RPMI7951 (cell line): ENCODE measurements at places on chromosomes 11 and 22. TPM values are rescaled to one million over a fixed set of nuclear protein-coding genes. Genes with fewer than 3 reads are reported as not detected.

DNA sequence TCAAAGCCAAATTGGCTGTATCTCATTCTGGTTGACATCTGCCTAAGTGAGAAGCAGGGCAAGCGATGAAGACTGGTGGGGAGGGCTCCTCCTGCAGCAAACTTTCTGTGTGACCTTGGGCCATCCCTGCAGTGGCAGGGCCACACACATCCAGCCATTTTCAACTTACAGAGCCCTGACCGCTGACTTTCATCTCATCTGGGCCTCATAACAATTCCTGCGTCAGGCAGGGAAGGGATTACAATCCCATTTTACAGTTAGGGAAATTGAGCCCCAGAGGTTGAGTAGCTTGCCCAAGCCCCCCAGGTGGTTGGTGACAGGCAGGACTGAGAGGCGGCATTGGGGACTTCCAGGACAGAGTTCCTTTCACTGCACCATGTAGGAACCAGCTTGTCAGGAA, 21.9 kb downstream of the TPBGL start:
- no peak for DNase-seq

DNA sequence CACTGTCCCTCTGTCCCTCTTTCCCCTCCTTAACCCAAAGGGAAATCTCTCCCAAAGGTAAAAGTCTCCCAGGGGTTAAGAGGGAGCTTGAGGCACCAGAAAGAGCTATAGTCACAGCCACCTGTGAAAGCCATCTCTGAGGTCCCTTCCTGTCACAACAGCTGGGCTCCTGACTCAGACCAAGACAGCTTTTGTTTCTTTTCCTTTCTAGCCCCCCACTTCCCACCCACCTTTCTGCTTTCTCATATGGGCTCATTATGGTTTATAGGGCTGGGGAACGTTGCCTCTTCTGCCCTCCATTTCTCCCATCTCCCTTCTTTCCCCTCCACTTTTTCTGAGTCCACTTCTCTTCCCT, 19.1 kb downstream of the MIF start:
- DNase-seq: no peak

GRCh38 chr11:63880403-63880790, 36.6 kb downstream of the RCOR2 start:
- DNase-seq: no peak

GRCh38 chr11:119940401-119940976, 197.4 kb downstream of the TRIM29 start:
- no peak for DNase-seq

- DNase-seq: no peak
These were observed 160.3 kb downstream of the MN1 start for GRCh38 chr22:27641049-27641795.

DNA sequence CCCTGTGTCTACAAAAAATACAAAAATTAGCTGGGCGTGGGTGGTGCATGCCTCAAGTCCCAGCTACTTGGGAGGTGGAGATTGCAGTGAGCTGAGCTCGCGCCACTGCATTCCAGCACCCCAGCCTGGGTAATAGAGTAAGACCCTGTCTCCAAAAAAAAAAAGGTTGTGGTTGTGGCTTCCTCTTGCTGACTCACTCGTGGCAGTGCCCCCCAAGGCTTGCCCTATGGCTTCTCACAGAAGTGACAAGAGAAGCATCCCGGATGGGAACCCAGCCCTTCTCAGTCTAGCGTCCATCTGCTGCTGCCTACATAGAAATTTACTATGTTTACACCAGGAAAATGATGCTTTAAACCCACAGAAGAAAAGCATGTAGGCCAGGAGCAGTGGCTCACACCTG, 68.5 kb upstream of the PITPNB start:
- peak; percentile 80 for DNase-seq

DNA sequence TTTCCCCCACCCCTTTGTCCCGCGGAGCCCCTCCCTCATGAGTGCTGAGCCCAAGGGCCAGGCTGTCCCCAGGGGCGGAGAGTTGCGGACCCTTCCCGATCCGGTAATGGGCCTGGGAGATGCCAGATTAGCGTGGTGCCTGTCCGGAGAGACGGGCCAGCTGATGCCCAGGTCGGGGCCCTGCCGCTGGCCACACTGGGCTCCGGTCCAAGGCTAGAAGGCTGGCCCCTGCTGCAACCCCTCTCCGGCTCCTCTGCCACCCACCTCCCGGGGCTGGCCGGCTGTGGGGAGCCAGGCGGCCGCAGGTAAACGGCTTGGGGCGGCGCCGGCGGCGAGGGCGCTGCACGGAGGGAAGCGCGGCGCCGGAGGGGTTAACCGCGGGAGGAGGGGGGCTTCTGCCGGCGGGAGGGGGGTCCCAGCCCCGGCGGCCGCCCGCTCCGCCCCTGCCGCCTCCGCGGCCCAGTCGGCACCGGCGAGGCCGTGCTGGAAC, at the start of gene KCNK4:
Gene KCNK4, plus strand, starts transcription at position 41 of the 490 bp plus-strand sequence. CDS start 1,717 bp downstream, outside the sequence.
- DNase-seq: no peak

- DNase-seq: peak; percentile 25
These were observed 736.5 kb downstream of the DLG2 start for GRCh38 chr11:84890676-84891075.

- DNase-seq: no peak
These were observed 1.3 kb upstream of the DCHS1 start for GRCh38 chr11:6656936-6657335.

DNA sequence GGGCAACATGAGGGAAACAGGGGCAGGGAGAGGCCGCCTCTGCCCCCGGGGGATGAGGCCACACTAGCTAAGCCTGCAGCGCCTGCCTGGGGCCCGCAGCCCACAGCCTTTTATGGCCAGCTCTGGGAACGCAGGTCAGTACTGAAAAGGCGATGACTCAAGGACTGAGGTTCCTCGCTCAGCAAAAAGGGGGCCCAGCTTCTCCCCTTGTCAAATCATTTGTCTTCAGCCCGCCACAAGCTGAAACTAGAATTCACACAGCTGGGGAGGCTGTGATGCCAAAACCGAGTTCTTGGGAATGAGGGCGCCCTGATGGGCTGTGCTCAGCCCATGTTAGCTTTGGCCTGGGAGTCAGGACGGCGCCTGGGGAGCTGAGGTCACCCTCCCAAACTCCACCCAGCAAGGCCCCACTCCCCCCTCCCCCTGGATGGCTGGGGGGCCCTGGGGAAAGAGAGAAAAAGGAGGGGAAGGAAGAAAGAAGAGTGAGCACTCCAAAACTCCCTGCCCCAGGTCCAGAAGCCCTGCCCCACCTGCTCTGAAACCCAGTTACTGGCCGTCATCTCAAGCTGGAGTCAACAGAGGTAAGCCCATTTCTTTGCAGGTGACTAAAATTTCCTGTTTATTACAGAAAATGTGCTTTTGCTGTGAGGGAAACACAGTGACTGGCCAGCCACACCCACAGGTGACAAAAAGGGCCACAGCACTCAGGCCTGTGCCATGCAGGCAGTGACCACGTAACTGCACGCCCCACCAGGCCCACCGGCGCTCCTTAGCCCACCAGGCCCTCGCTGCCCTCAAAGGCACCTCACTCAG, 13.7 kb downstream of the EHD1 start:
- peak; percentile 96 for DNase-seq

GRCh38 chr11:45847911-45848316, 639 bp downstream of the CRY2 start:
- DNase-seq: peak; percentile 51

DNA sequence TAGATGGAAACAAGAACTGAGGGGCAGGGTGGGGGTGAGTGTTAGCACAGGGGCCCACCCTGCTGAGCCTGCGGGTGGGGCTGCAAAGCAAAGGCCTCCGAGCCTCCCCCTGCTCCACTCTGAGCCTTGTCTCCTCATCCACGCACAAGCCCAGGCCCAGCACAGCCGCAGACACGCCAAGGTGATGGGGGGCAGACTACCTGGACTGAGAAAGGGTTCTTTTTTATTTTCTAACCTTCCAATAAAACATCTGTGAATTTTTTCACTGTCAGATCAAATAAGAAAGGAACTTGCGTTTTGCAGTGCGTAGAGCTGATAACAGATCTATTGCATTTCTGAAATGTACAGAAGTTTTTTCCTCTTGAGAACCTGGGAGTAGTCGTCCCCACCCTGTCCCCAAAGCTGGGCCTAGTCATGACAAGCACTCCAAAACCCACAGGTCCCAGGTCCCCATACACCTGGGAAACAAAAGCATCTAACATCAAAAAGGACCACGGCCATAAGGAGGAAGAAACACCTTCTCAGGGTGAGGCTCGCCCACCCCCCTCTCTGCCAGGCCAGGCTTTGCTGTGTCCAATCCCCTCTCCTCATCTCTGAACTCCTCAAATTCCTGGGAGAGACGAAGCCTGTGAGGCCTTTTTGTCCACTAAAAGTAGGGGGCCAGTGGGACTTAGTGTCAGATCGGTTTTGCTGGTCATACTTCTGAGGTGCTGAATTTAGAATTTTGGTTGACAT, 22.7 kb upstream of the CD5 start:
- no peak for DNase-seq

GRCh38 chr11:41675205-41675604, 215.8 kb upstream of the LRRC4C start:
- DNase-seq: no peak

Gene LSP1
- 2.4 and 3.8 TPM in 2 replicates for total RNA-seq

Gene PHF21B
- total RNA-seq: not detected in 2 replicates

Gene KLHL35
- 1.6 and 1.8 TPM in 2 replicates for total RNA-seq

Gene UCP3
- 0.10 and 0.60 TPM in 2 replicates for total RNA-seq

Gene MOGAT2
- total RNA-seq: not detected in 2 replicates

Gene SMPD1
- 40.0 and 45.3 TPM in 2 replicates for total RNA-seq

Gene RHBDD3
- 10.5 and 12.3 TPM in 2 replicates for total RNA-seq

Gene DDX6
- 41.4 and 45.2 TPM in 2 replicates for total RNA-seq

Gene C1QTNF5
- 2.3 and 4.4 TPM in 2 replicates for total RNA-seq

Gene NNMT
- 344 and 368 TPM in 2 replicates for total RNA-seq

Gene OR8D4
- not detected in 2 replicates for total RNA-seq
